ENCODE measurements at places on chromosomes 11 and 22. TPM values are rescaled to one million over a fixed set of nuclear protein-coding genes. Genes with fewer than 3 reads are reported as not detected.

DNA sequence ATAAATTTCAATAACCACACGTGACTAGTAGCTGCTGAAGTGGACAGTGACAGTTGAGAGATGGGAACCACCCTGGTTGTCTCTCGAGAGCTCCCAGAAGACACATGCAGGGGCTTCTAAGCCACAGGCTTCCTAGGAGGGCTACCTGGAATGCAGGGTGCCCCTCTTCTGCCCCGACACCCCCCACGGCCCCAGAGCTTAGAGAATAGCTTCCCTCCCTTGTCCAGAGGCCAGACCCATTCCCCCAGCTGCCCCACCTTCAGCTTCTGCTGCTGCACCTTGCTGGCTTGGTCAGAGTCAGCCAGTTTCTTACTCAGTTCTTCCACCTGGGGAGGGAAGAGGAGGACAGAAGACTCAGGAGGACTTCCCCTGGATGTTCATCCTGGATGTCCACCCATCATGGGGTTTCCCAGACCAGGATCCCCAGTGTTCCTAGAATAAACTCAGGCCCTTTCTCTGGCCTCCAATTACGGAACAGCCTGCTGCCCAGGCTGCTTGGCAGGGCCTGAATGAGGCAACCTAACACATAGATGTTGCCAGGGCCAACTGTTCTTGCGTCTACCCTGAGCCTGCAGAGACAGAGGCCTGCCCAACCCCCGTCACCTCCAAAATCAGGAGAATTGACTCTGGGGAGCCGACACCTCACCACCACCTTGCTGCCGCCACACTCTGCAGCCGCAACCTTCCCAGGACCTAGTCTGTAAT lies 12.0 kb downstream of the IL18BP start:
- no peak for DNase-seq

DNA sequence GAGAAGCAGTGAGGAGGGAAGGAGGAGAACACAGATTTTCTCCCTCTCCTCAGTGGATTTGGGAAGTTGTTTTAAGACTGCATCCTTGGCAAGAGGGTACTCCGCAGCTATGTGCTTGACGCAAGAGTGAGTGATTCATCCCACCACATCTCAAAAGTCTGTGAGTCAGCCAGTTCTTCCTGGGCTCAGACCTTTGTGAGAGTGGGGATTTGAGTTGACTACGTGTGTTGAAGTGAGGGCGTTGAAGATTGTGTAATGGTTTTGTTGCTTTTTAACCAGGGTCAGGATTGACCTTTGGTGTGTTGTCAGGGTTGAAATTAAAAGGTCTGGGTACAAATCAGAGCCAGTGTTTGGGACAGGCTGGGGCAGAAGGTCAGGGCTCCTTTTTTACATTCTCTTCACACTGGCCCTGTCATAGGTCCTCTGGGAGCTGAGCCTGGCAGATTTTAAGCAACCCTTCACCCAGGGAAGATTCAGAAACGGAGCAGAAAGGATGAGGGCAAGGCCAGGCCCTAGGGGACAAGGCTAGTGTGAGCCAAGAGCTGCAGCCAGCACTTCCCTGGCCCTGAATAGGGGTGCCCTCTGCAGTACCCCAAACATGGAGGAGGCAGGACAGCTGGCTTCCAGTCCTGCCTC lies 4.2 kb upstream of the C11orf86 start:
- DNase-seq: peak; percentile 51

- DNase-seq: no peak
Measured at GRCh38 chr22:27727673-27728451, 73.7 kb downstream of the MN1 start.

DNA sequence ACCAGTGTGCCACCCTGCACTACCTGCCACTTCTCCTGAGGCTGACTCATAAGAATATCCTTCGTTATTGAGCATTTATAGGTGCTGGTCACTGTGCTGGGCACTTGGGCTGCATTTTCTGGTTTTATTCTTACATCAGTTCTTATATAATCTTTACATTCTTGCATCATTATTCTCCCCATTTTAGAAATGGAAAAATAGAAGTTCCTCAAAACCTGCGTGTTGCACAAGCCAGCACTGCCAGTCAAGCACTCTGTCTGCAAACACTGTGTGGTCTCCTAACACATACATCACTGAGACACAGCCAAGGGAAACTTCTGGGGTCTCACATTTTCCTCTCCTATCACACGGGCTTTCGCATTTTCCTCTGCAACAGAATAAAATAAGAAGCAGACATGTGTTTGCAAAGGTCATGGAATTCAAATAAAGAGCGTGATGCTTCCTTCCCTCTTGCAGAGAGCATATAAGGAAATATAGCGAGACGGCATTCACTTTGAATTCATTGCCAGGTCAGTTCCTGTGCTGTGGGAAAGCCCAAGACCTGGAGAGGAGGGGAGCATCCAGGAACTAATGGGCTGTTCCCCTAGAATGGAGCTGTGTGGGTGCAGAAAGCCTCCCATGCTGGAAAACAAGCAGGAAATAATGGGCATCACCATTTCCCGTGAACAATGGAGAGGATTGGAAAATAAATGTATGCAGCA lies 73.9 kb upstream of the SEZ6L start:
- no peak for DNase-seq

GRCh38 chr11:69638941-69639681 lies 1.8 kb upstream of the CCND1 start:
- DNase-seq: peak; percentile 49

DNA sequence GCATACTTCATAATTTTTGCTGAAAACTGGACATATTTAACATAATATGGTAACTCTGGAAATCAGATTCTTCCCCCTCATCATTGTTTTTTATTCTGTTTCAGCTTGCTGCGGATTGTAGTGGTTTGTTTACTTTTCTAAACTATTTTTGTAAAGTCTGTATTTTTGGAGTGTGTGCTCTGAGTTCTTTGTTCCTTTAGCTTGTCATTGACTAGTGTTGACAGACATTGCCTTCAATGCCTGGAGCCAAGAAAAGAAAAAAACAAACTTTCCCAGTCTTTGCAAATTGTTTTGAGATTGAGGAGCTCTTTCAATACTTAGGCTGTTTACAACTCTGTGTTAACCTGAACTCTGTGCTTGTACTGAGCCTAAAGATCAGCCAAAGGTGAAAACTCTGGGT lies 137.3 kb upstream of the CEP126 start:
- DNase-seq: no peak

- DNase-seq: peak; percentile 80
Measured at GRCh38 chr11:66069715-66070603, at the start of gene PACS1. Gene PACS1, plus strand, starts transcription at chr11:66070272. Its CDS starts 215 bp downstream, at chr11:66070487.

DNA sequence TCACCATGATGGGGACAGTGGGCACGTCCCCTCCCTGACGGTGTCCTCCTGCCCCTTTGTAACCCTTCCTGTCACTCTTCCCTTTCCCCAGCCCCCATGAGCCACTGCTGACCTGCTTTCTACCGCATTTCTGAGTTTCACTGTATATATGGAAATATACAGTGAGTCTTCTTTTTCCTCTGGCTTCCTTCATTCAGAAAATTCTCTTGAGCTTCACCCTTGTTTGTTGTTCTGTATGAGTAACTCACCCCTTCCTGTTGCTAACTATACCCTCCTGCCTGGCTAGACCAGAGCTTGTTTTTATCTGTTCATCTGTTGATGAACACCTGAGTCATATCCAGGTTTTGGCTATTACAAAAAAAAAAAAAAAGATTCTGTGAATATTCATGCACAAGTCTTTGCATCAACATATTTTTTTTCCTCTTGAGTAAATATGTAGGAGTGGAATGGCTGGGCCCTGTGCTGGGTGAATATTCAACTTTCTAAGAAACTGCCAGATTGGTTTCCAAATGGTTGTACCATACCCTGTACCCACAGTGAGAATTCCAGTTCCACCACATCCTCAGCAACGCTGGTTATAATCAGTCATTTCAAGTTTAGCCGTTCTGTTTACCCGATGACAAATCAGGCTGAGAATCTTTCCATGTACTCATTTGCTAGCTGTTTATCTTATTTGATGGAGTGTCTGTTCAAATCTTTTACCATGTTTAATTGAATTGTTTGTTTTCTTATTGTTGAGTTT lies 62.0 kb downstream of the IGF2 start:
- DNase-seq: peak; percentile 75

GRCh38 chr22:19579880-19580279 lies 55.7 kb upstream of the CLDN5 start:
- peak; percentile 64 for DNase-seq

- DNase-seq: no peak
Measured at GRCh38 chr11:78030429-78031325, 7.6 kb upstream of the KCTD14 start.

GRCh38 chr22:41243361-41243760 lies 2.6 kb upstream of the CHADL start:
- no peak for DNase-seq

DNA sequence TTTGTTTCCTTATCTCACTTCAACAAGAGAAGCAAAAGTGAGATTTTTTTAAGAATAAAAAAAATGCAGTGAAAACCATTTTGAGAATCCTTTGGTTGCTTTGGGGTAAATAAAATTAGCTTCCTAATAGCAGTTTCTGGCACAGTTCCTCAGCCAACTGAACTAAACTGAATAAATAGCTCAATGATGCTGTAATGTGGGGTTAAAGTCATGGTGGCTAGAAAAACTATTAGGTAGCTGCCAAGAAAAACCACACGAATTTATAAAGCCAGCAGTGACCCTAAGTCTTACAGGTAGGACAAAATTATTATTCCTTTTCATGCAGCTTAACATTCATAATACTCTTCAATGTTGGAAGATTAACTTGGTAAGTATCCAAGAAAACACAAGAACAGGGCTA lies 142.4 kb downstream of the APIP start:
- no peak for DNase-seq

Gene PTGDR2
- 0.38 TPM for total RNA-seq

Gene HEPACAM
- total RNA-seq: 0.11 TPM

Gene CFL1
- 1,062 TPM for total RNA-seq

Gene RCOR2
- 2.1 TPM for total RNA-seq
